Nephron progenitor cell (in vitro differentiated cells): ENCODE measurements at places on chromosomes 1 and 21.

GRCh38 chr1:180603223-180603849 lies 28.5 kb upstream of the XPR1 start:
- DNase-seq, result no peak

DNA sequence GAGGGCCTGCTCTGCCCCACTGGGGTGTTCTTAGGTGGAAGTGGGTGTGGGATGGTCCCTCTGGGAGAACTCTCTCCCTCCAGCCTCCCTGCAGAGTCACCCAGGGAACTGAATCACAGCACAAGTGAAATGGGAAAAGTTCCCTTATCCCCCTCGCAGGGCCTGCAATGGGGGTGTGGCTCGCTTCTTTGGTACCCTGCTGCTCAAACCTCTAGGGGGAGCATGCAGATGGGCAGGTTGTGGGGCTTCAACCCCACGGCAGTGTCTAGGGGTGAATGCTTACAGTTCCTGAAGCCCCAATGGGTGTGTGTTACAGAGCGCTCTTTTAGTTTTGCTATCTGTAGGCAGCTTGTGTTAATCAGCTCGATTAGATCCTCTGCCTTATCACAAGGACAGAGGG lies 59.0 kb upstream of the TINAGL1 start:
- no peak for DNase-seq

DNA sequence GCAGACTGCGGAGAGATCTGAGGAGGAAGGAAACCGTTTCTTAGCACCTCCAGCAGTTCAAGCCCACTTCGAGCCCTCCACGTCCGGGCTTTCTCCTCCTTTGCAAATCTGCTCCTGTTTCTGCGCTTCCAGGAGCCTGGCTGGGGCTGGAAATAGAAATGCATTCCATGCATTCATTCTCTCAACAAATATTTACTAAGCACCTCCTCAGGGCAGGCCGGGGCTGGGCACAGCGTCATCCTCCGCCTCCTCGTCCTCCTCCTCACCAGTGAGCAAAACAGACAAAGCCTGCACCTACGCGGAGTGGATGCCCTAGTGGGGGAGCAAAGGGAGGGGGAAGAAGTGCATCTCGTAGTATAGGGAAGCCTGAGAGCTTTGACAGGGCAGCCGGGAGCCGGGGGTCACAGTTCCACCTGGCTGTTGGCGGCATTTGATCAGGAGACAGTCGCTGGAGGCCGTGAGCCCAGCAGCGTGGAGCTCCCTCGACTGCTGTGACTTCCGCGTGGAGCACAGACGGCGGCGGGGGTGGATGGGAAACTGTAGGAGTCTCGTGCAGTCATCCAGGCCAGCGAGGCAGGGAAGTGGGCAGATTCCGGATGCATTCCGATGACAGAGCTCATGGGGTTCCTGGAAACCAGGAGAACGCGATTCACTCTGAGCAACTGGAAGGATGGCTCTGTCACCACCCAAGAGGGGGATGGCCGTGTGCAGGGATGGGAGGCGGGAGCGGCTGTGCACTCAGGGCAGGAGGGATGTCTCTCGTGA lies 93.5 kb downstream of the SIK1 start:
- peak; percentile 30 for DNase-seq

DNA sequence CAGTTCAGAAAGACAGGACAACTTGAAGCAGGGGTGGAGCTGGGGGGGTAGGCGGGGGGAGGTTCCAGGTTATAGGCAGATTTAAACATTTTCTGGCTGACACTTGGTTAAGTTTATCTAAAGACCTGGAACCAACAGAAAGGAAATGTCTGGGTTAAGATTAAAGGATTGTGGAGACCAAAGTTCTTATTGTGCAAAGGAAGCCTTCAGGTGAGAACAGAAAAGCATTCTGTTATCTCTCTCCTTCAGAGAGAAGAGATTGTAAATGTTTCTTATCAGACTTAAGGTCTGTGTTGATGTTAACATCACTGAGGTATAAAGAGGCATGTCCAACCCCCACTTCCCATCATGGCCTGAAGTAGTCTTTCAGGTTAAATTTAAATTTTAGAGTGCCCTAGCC lies 3.7 kb upstream of the ACADM start:
- DNase-seq, result no peak

DNA sequence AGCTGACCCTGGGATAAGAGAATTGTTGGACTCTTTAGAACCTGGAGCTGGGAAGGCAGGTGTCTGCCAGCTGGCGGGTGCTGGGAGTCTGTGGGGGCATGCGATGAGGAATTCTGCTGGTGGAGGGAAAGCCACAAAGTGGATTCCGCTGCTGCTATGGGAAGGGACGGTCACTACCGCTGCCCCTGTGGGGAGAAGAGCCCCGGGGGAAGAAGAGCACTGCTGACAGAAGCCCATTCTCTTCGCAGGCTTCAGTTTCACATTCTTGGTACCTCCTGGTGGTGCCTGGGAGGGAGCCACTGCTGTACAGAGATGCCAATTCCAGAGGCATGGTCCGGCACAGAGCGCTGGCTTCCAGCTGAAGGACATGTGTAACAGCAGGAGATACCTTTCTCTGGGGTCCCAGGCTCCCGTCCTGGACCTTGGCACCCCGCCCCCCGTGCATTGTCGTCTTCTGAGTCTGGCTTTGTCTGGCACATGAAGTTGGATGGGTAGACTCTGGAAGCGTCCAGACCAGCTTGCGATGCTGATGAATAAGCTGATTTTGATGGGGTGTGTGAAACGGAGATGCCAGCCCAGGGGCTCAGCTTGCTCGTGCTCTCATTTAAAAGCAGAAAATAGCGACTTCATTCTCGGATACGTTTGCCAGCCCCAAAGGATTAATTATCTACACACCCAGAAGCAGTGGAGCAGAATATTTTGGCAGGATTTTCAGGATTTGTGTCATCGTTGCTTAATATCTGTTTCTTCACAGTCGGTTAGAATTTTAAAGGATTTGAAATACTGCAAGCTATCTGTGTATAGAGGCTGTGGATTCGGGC lies 13.2 kb downstream of the PDXK start:
- no peak for DNase-seq

DNA sequence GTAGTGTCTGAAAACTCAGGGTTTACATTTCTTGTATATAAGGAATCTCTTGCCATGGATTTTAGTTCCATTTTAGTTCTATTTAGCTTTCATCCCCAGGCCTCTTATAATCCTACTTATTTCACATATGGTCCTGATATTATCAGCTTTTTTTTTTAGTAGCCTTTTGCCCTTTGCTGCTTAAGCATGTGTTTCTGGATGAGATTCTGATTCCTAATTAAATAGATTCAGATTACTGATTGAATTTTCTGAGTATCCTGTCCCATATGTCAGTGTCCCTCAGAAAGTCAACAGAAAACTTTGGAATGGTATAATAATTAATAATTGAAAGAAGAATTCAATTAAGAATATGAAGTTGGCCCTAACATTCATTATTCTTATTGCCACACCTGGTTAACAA lies 134.7 kb upstream of the HOOK1 start:
- no peak for DNase-seq

DNA sequence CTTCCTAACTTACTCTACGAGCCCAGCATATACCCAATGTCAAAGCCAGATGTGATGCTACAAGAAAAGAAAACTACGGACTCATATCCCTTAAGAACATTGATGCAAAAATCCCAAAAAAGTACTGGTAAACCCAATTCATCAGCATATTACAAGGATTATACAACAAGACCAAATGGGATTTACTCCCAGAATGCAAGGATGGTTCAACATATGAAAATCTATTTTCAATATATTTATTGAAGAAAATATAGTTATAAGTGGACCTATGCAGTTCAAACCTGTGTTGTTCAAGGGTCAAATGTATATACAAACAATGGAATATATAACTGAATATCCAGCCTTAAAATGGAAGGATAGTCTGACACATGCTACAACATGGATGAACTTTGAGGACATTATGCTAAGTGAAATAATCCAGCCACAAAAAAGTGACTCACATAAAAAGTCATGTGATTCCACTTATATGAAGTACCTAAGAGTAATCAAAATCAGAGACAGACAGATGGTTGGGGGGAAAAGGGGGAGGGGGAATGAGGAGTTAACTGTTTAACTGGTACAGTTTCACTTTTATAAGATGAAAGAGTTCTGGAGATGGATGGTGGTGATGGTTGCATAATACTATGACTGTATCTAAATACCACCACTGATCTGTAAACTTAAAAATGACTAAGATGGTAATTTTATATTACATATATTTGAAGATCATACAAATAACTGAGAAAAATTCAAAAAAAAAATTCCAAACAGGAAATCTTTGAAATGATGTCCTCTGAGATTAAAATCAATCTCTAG lies 3.7 kb upstream of the KLF18 start:
- DNase-seq, result no peak

- DNase-seq, result no peak
Observed at GRCh38 chr1:226862890-226863289, 7.5 kb upstream of the PSEN2 start.

- DNase-seq, result no peak
Observed at GRCh38 chr1:241688940-241689368, 36.9 kb downstream of the WDR64 start.

- DNase-seq, result no peak
Observed at GRCh38 chr21:36079010-36079649, 9.3 kb downstream of the CBR1 start.

DNA sequence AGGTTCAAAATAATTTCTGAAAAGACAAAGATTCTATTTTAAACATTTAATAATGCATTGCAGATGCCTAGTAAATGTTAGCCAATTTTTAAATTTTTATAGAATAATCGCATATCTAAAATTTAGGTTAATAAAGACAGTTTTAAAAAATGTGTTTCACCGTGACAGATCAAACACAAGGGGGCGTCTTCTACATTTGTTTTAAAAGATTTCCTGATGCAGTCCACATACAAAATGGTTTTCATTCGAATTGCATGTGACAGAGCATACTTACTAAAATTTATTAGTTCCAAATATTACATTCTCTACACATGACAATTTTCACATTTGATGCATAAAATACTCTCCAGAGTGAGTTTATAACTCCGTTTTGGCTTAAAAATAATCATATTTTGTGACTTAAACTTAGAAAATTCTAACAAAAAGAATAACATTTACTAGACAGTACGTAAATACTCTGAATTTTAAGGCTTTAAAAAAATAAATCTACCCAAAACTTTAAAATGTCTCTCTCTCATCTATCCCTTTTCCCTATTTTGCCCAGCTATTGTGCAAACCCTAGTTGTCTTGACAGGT lies 75.5 kb downstream of the ADAMTS1 start:
- DNase-seq, result peak; percentile 5

DNA sequence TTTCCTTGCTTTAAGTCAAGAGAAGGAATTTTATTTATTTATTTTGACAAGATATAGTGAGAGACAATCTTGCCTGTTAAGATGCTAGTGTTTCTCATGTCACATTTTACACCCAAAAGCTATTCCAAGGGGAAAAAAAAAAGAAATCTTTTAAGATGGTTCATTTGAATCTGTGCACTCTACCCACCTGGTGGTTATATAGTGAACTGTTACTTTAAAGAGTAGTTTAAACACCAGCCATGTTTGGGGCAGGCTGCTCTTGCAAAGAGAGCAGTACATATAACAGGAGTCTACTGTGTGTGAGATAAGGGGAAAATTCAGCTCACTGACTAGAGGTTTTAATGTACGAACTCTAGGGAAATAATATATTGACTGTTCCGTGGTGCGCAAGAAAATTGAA lies 3.3 kb upstream of the ELAVL4 start:
- no peak for DNase-seq

GRCh38 chr1:211738691-211739301 lies 63.4 kb upstream of the NEK2 start:
- DNase-seq, result no peak

DNA sequence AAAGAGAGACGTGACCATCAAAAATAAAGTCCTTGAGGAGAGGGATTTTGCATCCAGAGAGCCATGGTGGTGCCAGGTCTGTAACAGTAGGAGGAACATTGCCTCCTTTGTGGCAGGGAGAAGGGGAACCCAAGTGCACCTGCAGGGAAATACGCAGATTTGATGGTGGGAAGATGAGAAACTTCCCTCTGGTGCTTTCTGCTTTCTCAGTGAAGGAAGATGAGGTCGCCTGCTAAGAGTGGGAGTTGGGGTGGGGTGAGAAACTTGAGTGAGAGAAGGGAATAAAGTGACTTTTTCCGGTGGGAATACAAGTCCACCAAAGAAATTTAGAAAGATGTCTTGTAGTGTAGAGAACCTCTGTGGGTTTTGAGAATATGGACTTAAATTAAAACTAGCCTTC lies 9.1 kb downstream of the PLA2G4A start:
- no peak for DNase-seq

GRCh38 chr1:180630408-180631193 lies 1.2 kb upstream of the XPR1 start:
- DNase-seq, result no peak

- DNase-seq, result peak; percentile 96
Observed at GRCh38 chr1:109640285-109640865, 15.5 kb upstream of the GSTM4 start.

DNA sequence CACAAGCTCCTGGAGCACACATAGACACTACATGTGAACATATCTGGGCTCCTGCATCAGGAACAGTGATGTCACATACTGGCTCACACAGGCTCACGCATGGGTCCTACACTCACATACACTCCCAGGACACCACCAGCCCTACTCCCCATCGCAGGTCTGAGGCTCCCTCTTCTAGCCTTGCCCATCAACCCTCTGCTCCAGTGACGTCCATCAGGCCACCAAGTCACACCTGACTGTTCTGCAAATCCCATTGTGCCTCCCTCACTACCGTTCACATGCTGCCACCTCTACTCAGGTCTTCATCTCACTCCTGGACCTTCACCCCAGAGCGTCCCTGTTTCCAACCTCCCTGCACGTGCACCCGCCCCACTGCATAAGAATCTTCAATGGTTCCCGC lies 18.1 kb downstream of the TFAP2E start:
- DNase-seq, result no peak

DNA sequence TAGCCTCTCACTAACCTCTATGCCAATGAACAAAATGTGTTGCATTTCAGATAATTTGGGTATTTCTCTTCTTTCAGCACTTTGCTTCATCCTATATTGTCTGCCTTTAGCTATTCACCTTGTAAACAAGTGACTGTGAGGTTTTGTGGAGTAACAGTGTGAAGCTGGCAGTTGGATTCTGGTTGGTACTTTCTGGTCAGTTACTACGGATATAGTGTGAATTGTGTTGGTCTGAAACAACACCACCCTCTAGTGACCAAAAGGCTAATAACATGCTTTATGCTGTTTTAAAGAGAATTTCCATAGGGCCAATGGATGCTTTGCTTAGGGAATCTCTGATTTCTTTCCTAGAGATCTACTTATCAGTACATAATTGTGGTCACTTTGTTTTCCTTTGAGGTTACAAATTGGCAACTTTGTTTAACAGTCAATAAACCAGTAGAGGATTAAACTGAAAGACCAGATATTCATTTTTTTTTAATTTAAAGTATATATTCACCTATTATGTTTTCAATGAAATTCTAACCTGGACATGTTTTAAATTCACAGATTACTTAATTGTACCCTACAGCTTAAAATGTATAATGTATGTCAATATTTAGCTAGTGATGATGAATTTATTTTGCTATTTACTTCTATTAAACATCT lies 2.5 kb upstream of the PTGER3 start:
- DNase-seq, result peak; percentile 21
